ENCODE measurements at places on chromosomes 5 and 9.

- no peak overlapping the region for H3K27ac ChIP-seq
- no peaks in the 10 kb centered on the region for H3K36me3 ChIP-seq
- no peak overlapping the region for H3K4me3 ChIP-seq
- no peak for DNase-seq
Measured at GRCh38 chr5:100161868-100162267, 373.3 kb upstream of the FAM174A start.

GRCh38 chr9:34514816-34515215, 8.0 kb downstream of the ENHO start:
- no peaks in the 10 kb centered on the region for H3K27me3 ChIP-seq
- H3K4me1 ChIP-seq: no peaks in the 10 kb centered on the region
- no peaks in the 10 kb centered on the region for H3K36me3 ChIP-seq
- no peak for DNase-seq

DNA sequence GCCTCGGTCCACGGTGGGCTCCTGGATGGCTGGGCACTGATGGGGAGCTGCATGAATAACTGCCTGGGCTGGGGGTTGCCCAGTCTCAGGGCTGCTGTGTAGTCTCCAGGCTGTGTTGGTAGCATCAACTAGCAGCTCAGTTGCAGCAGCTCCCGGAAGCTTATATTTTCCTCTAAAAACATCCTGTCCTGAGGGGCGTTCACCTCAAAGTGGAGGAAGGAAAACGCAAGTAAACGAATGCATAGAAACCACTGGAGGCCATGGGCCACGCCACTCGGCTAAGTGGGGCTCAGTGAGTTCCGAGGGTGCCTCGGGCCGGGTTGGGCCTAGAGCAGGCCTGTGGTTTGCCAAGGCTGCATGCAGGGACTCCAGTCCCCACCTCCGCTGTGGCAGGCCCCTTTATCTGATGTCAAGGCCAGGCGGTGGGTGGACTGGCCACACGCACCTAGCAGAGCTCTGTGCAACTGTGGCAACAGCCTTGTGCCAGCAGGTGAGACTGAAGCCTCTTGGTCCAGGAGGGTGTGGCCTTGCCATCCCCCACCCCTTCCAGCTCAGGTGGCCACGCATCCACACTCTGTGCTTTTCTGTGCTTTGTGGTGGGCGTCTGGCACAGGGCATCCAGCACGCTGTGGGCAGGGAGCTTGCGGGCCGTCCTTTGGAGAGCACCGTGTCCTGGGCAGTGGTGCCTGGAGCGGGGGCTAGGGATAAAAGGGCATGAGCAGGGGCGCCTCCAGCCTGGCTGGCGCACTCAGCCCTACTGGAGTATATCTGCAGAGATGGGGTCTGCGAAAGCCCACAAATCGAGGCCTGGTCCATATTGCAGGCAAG, 15.1 kb downstream of the TCF7 start:
- no peak overlapping the region for H3K27ac ChIP-seq
- DNase-seq: no peak
- H3K27me3 ChIP-seq: no peaks in the 10 kb centered on the region
- peaks cover 87% of the 10 kb centered on the region for H3K36me3 ChIP-seq
- H3K4me1 ChIP-seq: peaks cover 38% of the 10 kb centered on the region

GRCh38 chr5:143231973-143232812, 171.3 kb downstream of the NR3C1 start:
- no peaks in the 10 kb centered on the region for H3K36me3 ChIP-seq
- no peak overlapping the region for H3K27ac ChIP-seq
- peaks cover 7% of the 10 kb centered on the region for H3K4me1 ChIP-seq
- no peak for DNase-seq
- H3K27me3 ChIP-seq: no peaks in the 10 kb centered on the region

DNA sequence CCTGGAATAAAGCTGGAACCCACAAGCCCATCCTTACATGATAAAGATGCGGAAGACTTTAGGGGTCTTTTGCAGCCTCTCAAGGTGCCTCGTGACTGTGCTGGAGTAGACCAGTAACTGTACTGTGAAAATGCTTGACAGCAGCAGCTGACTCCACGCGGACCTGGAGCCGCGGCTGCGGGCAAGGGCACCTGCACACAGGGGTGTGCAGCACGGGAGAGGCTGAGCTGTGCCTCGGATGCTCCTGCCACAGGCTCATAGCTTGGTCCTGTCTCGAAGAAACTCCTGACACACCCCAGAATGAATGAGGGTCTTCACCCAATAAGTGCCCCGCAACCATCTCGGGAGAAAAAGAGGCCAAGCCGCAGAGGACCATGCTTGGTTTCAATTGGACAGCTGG, 40.3 kb upstream of the CEP72 start:
- no peak for DNase-seq
- no peaks in the 10 kb centered on the region for H3K36me3 ChIP-seq
- H3K27me3 ChIP-seq: peaks cover 54% of the 10 kb centered on the region

DNA sequence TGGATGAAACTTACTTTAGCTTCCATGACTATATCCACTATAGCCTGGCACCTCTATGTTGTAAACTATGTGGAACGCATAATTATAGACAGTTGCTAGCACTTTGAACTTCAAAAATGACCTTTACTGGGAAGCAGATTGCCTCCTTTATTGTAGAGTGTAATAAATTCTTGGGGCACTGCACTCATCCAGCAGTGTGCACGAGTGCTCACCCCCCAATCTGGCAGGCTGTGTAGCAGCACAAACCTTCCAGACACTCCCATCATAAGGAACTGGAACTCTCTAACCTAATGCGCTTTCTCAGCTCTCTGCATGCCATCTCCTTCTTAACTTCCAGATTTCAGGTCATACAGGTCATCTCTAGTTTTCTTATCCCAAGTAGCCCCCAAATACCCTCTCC, 1.5 kb upstream of the PDE6A start:
- no peaks in the 10 kb centered on the region for H3K4me1 ChIP-seq
- no peak overlapping the region for H3K27ac ChIP-seq
- H3K4me3 ChIP-seq: no peak overlapping the region

- H3K36me3 ChIP-seq: no peaks in the 10 kb centered on the region
- no peak for DNase-seq
- H3K27ac ChIP-seq: no peak overlapping the region
- no peaks in the 10 kb centered on the region for H3K27me3 ChIP-seq
- H3K4me1 ChIP-seq: no peaks in the 10 kb centered on the region
Measured at GRCh38 chr5:31029925-31030324, 163.6 kb upstream of the CDH6 start.

- peak; percentile 95 for DNase-seq
- H3K27me3 ChIP-seq: no peaks in the 10 kb centered on the region
- peaks cover 29% of the 10 kb centered on the region for H3K4me1 ChIP-seq
- no peaks in the 10 kb centered on the region for H3K36me3 ChIP-seq
- peak overlapping the region; percentile 92 for H3K27ac ChIP-seq
Measured at GRCh38 chr5:132506094-132506692, 15.6 kb upstream of the IRF1 start.

- no peaks in the 10 kb centered on the region for H3K4me1 ChIP-seq
- no peaks in the 10 kb centered on the region for H3K27me3 ChIP-seq
- no peak overlapping the region for H3K27ac ChIP-seq
- DNase-seq: no peak
Measured at GRCh38 chr9:37503736-37504135, 18.0 kb downstream of the POLR1E start.

- H3K27ac ChIP-seq: no peak overlapping the region
- no peaks in the 10 kb centered on the region for H3K27me3 ChIP-seq
- H3K36me3 ChIP-seq: no peaks in the 10 kb centered on the region
- no peak overlapping the region for H3K4me3 ChIP-seq
Measured at GRCh38 chr5:6328173-6328572, 50.2 kb downstream of the MED10 start.

- H3K36me3 ChIP-seq: no peaks in the 10 kb centered on the region
- no peak for DNase-seq
- H3K27me3 ChIP-seq: no peaks in the 10 kb centered on the region
- no peak overlapping the region for H3K27ac ChIP-seq
- H3K4me3 ChIP-seq: no peak overlapping the region
Measured at GRCh38 chr5:39794513-39795210, 369.9 kb upstream of the DAB2 start.

GRCh38 chr9:26551971-26552370, 340.6 kb downstream of the CAAP1 start:
- no peaks in the 10 kb centered on the region for H3K4me1 ChIP-seq
- H3K4me3 ChIP-seq: no peak overlapping the region
- no peak for DNase-seq
- no peak overlapping the region for H3K27ac ChIP-seq
- no peaks in the 10 kb centered on the region for H3K36me3 ChIP-seq

DNA sequence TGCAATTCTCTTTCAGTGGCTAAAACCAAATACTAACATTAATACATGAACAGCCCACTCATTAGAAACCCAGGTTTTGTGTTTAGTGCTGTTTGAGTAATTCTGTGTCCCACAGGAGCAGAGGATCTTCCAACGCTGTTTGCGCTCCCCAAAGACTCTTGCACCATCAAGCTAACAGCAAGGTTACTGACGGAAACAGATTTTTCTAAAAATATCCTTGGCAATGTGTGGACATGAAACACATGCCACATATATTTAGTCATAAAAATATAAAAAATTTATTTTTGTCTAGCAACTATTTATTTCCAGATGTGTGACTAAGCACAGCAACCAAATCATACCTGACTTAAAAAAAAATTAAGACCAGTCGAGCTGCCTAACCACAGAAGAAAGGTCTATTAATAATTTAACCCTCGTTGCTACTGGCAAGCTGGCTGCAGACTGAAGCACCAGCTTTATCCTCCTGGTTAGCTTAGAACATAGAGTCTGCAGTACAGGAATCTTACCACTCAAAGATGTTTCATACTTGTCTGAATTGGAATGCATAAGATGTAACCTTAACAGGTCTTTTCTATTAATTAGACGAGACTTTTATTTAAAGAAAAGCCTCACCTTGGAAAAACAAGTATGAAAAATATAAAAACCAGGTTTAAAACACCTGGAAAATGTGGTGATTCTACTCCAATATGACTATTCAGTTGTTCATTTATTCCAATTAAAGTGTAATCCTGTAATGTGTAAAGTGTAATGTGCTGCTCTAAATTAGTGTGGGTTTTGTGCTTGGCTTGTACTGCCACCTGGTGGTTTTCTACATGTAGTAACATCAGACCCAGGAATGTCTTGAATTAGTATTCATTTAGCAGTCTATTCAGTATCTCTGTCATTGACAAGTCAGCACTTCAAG, 272.5 kb downstream of the EPB41L4A start:
- peak; percentile 64 for DNase-seq
- no peak overlapping the region for H3K27ac ChIP-seq
- H3K4me1 ChIP-seq: peaks cover 3% of the 10 kb centered on the region
- H3K27me3 ChIP-seq: no peaks in the 10 kb centered on the region

- H3K4me3 ChIP-seq: no peak overlapping the region
- peaks cover 5% of the 10 kb centered on the region for H3K36me3 ChIP-seq
- H3K27ac ChIP-seq: no peak overlapping the region
- H3K27me3 ChIP-seq: no peaks in the 10 kb centered on the region
- no peaks in the 10 kb centered on the region for H3K4me1 ChIP-seq
- no peak for DNase-seq
Measured at GRCh38 chr9:81595887-81596543, 93.3 kb downstream of the TLE1 start.

GRCh38 chr5:100252944-100253343, 282.2 kb upstream of the FAM174A start:
- H3K27ac ChIP-seq: no peak overlapping the region
- no peak for DNase-seq
- H3K36me3 ChIP-seq: no peaks in the 10 kb centered on the region
- no peaks in the 10 kb centered on the region for H3K4me1 ChIP-seq

DNA sequence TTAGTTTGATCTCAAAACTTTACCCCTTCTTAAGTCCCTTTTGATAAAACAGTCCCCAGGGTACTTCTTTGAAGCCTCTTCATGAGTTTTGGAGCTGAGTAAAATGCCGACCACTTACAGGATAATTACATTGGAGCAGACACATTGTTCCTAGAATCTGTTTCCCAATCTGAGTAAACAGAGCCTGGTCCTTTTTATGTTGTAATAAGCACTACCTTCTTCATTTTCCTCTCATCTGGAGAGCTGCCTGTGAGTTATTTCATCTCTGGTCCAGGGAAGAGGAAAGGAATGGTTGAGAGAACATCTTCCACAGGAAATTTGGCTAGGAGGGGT, 26.3 kb upstream of the GALNT10 start:
- DNase-seq: no peak
- H3K36me3 ChIP-seq: no peaks in the 10 kb centered on the region
- H3K4me3 ChIP-seq: no peak overlapping the region

GRCh38 chr5:15601853-15602252, 101.9 kb downstream of the FBXL7 start:
- H3K36me3 ChIP-seq: peaks cover 3% of the 10 kb centered on the region
- no peak overlapping the region for H3K4me3 ChIP-seq
- H3K4me1 ChIP-seq: no peaks in the 10 kb centered on the region
- H3K27me3 ChIP-seq: no peaks in the 10 kb centered on the region

DNA sequence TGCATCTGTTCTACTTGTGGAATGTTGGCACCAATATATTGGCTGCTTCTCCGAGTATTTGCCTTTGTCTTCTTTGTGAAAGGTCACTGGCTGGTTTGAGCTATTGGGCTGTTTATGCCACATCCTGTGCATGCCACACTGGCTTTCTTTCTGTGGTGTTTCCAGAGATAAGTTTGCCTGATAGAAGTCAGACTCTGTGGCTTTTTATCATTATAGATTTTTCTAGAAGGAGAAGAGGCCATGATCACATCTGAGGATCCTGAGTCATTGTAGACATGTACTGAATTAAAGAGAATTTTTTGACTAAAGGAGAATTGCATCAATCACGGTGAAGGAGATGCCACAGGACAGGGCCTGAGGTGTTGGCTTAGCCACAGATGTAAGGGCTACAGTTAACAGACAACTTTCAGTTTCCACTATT, 26.5 kb upstream of the CDKN2B start:
- H3K27me3 ChIP-seq: no peaks in the 10 kb centered on the region
- no peak overlapping the region for H3K4me3 ChIP-seq
- H3K27ac ChIP-seq: no peak overlapping the region
- no peaks in the 10 kb centered on the region for H3K36me3 ChIP-seq
- DNase-seq: no peak
- peaks cover 42% of the 10 kb centered on the region for H3K4me1 ChIP-seq

DNA sequence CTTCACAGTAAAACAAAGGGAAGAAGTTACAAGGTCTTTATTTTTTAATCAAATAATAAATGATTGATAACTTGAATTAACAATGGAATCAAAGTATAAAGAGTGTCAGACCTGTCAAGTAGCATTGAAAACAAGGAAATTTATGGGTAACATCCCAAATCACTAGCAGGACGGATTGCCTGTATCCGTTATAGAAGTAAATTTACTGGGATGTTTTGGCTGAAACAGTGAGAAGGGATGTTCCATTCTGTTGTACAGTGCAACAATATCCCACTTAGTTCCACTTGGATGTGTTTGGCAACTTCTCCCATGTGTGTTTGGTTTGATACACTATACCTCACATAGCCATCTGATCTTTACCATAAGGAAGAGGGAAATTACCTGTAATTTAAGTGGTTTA, 421.0 kb upstream of the CHD1 start:
- H3K4me3 ChIP-seq: no peak overlapping the region
- no peaks in the 10 kb centered on the region for H3K4me1 ChIP-seq
- no peak overlapping the region for H3K27ac ChIP-seq
- H3K36me3 ChIP-seq: no peaks in the 10 kb centered on the region
- no peaks in the 10 kb centered on the region for H3K27me3 ChIP-seq
- no peak for DNase-seq

Measured in SJSA1 (cell line).